ENCODE measurements at places on chromosomes 16 and 17. TPM values are rescaled to one million over a fixed set of nuclear protein-coding genes. Genes with fewer than 3 reads are reported as not detected.

The MAP2K6 gene
- total RNA-seq: 1.6 TPM

The CA7 gene
- total RNA-seq: not detected

GRCh38 chr17:33164169-33164881 lies 128.8 kb downstream of the ASIC2 start:
- H3K27ac ChIP-seq: no peak overlapping the region
- H3K27me3 ChIP-seq: peaks cover 42% of the 10 kb centered on the region
- H3K4me1 ChIP-seq: no peaks in the 10 kb centered on the region
- H3K36me3 ChIP-seq: no peaks in the 10 kb centered on the region

DNA sequence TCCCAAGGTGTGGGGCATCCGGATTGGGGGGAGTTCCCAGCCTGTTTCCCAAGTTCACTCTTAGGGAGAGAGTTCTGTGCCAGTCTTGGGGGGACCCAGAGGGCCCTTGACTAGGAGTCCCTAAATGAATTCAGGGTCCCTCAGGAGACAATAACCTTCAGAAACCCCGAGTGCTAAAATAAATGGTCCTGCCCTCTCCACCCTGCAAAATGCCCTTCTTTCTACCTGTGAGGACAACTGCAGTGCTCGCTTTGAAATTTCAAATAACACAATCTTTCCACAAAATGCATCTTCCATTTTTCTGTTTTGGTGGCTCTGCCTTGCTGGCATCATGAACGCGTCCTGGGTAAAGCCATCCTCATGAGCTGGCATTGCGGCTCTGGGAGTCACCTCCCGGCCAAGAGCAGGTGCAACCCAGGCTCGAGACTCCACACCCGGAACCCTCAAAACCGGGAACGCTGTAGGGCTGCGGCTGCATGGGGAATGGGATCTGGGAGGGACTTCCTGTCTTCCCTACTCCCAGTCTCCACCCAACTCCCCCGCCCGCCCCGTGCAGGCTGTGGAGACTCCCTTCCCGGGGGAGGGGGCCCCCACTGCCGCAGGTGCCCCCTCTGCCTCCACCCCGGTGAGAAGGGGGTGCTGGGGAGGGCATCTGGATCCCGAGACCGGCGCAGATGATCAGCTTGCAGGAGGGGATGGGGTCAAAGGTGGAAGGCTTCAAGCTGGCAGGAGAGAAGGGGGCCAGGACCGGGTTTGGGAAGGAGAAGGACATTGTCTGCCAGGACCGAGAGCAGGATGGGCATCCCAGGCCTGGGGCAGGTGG lies at the start of gene ZNF205:
TSS of gene ZNF205 (plus strand) at position 529 of the 823 bp plus-strand sequence. CDS start 845 bp downstream, outside the sequence.
- peak within 1 kb of the TSS; percentile 72 for H3K4me3 ChIP-seq
- H3K4me1 ChIP-seq: peaks cover 16% of the 10 kb centered on the region
- DNase-seq: peak; percentile 79
- H3K27ac ChIP-seq: no peak within 1 kb of the TSS
- no peaks in the 10 kb centered on the region for H3K36me3 ChIP-seq

The CLEC3A gene
- not detected for total RNA-seq

DNA sequence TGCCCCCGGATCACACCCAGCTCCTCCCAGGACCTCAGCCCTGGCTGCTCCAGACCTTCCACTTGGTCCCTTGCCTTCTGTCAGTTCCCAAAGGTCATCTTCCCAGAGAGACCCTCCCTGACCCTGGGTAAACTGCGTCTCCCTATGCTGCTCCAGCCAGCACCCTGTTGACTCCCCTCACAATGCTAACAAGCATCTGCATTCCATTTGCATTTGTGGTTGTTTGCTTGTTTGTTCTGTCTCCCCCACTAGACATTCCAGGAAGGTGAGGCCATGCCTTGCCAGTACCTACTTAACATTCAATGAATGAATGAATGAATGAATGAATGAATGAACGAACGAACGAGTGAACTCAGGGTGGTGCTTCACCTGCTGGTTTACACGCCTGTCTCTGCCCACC lies 171.2 kb downstream of the WSCD1 start:
- H3K36me3 ChIP-seq: no peaks in the 10 kb centered on the region
- H3K27me3 ChIP-seq: peaks cover 98% of the 10 kb centered on the region
- H3K27ac ChIP-seq: no peak overlapping the region
- no peak for DNase-seq
- no peak overlapping the region for H3K4me3 ChIP-seq
- H3K4me1 ChIP-seq: no peaks in the 10 kb centered on the region

The NPB gene
- 1.1 TPM for total RNA-seq

The NDRG4 gene
- 6.0 TPM for total RNA-seq

The IL34 gene
- total RNA-seq: not detected

All from PC-9 (cell line).